ENCODE measurements at places on chromosomes 2 and 18. TPM values are rescaled to one million over a fixed set of nuclear protein-coding genes. Genes with fewer than 3 reads are reported as not detected.

DNA sequence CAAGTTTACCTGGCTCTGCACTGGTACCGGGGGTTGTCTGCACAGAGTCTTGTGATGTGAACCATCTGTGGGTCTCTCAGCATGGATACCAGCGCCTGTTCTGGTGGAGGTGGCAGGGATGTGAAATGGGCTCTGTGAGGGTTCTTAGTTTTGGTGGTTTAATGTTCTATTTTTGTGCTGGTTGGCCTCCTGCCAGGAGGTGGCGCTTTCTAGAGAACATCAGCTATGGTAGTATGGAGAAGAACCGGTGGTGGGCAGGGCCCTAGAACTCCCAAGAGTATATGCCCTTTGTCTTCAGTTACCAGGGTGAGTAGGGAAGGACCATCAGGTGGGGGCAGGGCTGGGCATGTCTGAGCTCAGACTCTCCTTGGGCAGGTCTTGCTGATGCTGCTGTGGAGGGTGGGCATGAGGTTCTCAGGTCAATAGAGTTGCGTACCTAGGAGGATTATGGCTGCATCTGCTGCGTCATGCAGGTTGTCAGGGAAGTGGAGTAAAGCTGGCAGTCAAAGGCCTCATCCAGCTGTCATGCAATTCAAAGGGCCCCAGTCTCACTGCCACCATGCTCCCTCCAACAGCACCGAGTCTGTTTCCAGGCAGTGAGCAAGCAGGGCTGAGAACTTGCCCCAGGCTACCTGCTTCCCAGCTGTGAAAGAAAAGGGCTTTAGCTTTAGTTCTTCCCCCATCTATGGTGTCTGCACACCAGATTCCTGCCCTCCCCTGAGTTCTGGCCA is 278.0 kb downstream of the METTL4 start:
- no peak for DNase-seq

Gene NXPH2
- polyA plus RNA-seq, result 1.1 TPM

Gene ZNF2
- 8.3 TPM for polyA plus RNA-seq

GRCh38 chr18:49399003-49399402 is 61.4 kb downstream of the DYM start:
- DNase-seq, result no peak

GRCh38 chr2:96408616-96409015 is 73.0 kb downstream of the NCAPH start:
- DNase-seq, result no peak

- DNase-seq, result no peak
Observed at GRCh38 chr2:185859506-185859905, 120.9 kb downstream of the FSIP2 start.

Gene FEV
- not detected for polyA plus RNA-seq
